ENCODE measurements at places on chromosomes 7 and 10.
A peak's percentile ranks its signal among the peaks of the same experiment; 100 is the strongest.

GRCh38 chr7:38051786-38052185, 126.3 kb upstream of the STARD3NL start:
- peak overlapping the region; percentile 21 for H3K27ac ChIP-seq
- peaks cover 12% of the 10 kb centered on the region for H3K36me3 ChIP-seq
- H3K4me1 ChIP-seq = peaks cover 27% of the 10 kb centered on the region
- H3K27me3 ChIP-seq = peaks cover 2% of the 10 kb centered on the region
- DNase-seq = peak; percentile 45

GRCh38 chr7:2387897-2388636, 15.3 kb upstream of the CHST12 start:
- H3K27me3 ChIP-seq = peaks cover 2% of the 10 kb centered on the region
- H3K27ac ChIP-seq = no peak overlapping the region
- H3K4me1 ChIP-seq = peaks cover 11% of the 10 kb centered on the region
- H3K36me3 ChIP-seq = no peaks in the 10 kb centered on the region
- DNase-seq = no peak
- no peak overlapping the region for H3K4me3 ChIP-seq

DNA sequence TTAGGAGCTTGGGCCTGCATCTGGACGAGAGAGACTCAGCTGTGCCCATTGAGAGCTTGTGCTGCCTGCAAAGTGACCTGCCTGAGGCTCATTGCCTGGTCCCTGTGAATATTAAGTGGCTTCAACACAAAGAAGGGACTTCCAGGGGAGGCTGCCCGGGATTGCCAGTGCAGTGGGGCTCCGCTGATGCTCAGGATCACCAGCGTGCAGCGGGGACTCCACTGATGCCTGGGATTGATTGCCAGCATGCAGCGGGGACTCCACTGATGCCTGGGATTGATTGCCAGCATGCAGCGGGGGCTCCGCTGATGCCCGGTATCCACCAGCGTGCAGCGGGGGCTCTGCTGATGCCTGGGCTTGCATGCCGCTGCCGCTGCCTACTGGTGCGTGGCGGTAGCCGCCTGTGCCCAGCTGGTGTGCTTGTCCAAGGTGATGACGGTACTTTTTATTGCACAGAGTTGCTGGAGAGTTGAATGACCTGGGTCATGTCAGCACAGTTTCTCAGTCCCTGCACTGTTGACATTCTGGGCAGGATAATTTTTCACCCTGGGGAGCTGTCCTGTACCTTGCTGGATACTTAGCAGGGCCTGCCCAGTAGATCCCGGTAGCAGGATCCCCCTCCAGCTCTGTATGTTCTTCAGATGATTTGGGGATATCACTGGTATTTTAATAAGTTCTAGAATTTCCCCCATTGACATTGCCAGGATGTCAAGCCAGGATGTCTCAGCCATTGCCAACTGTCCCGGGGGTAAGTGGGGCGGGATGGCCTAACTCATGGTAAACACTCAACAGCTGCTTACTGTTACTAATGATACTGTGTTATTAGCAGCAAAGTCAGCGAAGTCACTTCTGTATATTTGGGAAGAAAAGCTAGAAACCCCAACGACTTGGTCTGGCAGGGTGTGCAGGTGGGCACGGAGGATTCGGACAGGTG, 13.0 kb downstream of the DOCK1 start:
- no peaks in the 10 kb centered on the region for H3K27me3 ChIP-seq
- H3K27ac ChIP-seq = no peak overlapping the region
- H3K4me3 ChIP-seq = no peak overlapping the region

DNA sequence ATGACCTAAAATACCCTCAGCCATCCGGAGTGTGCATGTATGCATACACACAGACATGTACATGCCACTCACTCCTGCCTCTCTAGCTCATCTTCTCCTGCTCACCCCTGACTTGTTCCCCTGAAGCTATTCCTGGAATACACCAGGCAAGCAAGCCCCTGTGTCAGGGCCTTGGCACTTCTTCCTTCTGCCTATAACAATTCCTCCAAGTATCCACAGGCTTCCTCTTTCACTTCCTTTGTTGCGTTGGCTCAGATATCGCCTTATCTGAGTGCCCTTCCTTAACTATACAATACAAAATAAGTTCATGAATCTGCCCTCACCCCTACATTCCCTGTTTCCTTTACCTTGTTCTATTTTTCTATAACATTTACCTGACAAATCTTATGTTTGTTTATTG, 88.8 kb downstream of the NOD1 start:
- no peak overlapping the region for H3K4me3 ChIP-seq
- DNase-seq = no peak
- H3K36me3 ChIP-seq = no peaks in the 10 kb centered on the region
- no peak overlapping the region for H3K27ac ChIP-seq

- H3K27ac ChIP-seq = peak overlapping the region; percentile 82
- no peaks in the 10 kb centered on the region for H3K36me3 ChIP-seq
- H3K4me3 ChIP-seq = peak overlapping the region; percentile 16
- peaks cover 18% of the 10 kb centered on the region for H3K4me1 ChIP-seq
- peak; percentile 35 for DNase-seq
Observed at GRCh38 chr10:71080381-71081228, 131.8 kb upstream of the UNC5B start.

DNA sequence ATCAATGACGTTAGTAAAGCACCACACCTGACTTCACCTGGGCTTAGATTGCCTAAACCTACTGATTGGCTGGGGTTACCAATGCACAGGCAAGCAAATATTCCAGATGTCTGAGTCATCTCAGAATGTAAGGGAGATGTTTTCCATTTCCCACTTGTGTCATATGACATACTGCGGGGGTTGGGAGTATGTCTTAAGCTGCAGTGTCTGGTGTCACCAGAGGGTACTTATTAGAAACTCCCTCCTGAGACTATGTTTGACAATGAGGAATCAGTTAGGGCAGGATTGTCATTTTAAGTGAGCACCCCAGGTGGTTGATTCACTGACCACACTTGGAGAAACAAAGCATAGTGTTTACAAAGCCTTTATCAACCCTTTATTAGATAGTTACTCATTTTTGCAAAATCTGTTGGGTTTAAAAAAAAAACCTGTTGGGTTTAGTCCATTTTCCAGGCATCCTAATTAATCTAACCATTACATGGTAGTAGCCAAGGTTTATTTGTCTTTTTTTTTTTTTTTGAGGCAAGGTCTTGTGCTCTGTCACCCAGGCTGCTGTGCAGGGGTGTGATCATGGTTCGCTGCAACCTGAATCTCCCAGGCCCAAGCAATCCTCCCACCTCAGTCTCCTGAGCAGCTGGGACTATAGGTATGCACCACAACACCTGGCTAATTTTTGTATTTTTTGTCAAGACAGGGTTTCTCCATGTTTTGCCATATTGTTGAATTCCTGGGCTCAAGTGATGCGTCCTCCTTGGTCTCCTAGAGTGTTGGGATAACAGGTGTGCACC, 72.5 kb downstream of the CDK6 start:
- H3K27me3 ChIP-seq = peaks cover 8% of the 10 kb centered on the region
- DNase-seq = no peak
- peaks cover 60% of the 10 kb centered on the region for H3K4me1 ChIP-seq
- no peaks in the 10 kb centered on the region for H3K36me3 ChIP-seq
- H3K27ac ChIP-seq = no peak overlapping the region
- peak overlapping the region; percentile 6 for H3K4me3 ChIP-seq

DNA sequence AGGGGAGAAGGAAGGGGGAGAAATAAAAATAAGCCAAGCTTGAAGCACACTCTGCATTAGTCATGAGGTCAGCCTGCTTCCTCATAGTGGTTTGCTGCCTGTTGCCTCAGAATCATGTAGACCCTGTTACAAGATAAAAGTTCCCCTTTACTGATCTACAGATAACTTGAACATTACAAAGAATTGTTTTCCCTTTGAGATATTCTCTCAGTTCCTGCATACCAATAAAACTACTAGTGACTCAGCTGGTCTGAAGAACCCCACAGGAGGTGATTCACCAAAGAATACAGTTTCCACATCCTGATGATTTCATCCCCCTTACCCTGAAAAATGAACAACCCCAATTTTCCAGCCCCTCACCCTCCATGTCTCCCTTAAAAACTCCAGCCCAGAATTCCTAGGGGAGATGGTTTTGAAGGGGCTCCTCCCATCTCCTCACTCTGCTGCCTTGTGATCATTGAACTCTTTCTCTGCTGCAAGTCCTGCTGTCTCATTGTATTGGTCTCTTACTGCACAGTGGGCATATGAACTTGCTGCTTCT, 31.5 kb upstream of the NRP1 start:
- H3K36me3 ChIP-seq = peaks cover 6% of the 10 kb centered on the region
- no peak overlapping the region for H3K27ac ChIP-seq
- no peak for DNase-seq
- H3K27me3 ChIP-seq = peaks cover 2% of the 10 kb centered on the region
- H3K4me3 ChIP-seq = no peak overlapping the region

- H3K4me3 ChIP-seq = no peak overlapping the region
- peaks cover 3% of the 10 kb centered on the region for H3K27me3 ChIP-seq
- no peak overlapping the region for H3K27ac ChIP-seq
- no peak for DNase-seq
- H3K4me1 ChIP-seq = no peaks in the 10 kb centered on the region
Observed at GRCh38 chr7:157711353-157711888, 374.6 kb downstream of the DNAJB6 start.

- no peak for DNase-seq
- H3K4me3 ChIP-seq = no peak overlapping the region
Observed at GRCh38 chr10:12927896-12928295, 73.6 kb downstream of the CCDC3 start.

- H3K27ac ChIP-seq = no peak overlapping the region
- H3K4me3 ChIP-seq = no peak overlapping the region
- H3K36me3 ChIP-seq = no peaks in the 10 kb centered on the region
Observed at GRCh38 chr10:91525896-91526712, 106.8 kb downstream of the PPP1R3C start.

DNA sequence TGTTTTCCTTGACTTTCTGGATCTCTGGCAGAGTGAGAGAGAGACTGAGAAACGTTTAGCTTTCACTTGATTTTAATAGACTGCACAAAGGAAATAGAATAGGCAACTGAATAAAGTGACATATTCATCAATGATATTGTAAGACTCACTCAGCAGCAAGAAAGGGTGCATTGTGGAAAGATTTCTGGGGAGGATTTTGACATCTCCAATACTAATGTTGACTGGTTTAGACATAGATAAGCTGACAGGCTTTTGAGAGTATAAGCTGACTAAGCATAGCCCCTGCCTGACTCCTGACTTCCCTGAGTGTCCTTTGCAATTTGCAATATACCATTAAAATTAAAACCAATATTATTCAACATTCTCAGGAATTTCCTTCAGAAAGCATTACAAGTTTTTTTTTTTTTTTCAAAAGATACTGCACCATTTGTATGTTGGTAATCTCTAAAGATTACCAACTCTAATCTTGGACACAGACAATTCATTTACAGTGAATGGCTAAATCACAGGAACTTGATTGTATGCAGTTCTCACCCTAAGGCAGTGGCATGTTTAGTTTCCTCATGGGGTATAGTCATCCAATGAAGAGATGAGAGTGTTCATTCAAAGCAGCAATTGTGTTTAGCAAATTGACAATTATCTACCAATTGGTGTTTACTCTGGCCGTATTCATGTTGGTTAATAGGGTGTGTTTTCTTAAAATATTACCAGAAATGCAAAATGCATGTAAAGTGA, 325.6 kb downstream of the SORCS3 start:
- H3K4me1 ChIP-seq = no peaks in the 10 kb centered on the region
- H3K36me3 ChIP-seq = no peaks in the 10 kb centered on the region
- no peak overlapping the region for H3K27ac ChIP-seq
- no peak for DNase-seq

DNA sequence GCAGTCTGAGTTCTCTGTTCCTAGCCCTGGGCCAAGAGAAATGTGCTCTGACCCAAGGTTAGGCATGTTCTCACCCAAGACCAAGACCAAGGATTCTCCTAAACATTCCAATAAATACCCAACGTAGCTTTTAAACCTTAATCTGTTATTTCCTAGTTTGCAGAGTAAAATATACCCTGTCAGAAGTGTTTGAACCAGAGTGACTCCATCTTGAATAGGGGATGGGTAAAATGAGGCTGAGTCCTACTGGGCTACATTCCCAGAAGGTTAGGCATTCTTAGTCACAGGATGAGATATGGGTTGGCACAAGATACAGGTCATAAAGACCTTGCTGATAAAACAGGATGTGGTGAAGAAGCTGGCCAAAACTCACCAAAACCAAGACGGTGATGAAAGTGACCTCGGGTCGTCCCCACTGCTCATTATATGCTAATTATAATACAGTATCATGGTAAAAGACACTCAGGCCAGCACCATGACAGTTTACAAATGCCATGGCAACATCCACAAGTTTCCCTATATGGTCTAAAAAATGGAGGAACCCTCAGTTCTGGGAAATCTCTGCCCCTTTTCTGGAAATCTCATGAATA, 27.7 kb downstream of the PLXNA4 start:
- H3K4me3 ChIP-seq = no peak overlapping the region
- H3K27me3 ChIP-seq = no peaks in the 10 kb centered on the region
- H3K27ac ChIP-seq = no peak overlapping the region
- DNase-seq = no peak
- H3K4me1 ChIP-seq = peaks cover 4% of the 10 kb centered on the region

GRCh38 chr10:30493609-30494530, 59.9 kb downstream of the MAP3K8 start:
- no peak overlapping the region for H3K27ac ChIP-seq
- no peak for DNase-seq
- H3K27me3 ChIP-seq = peaks cover 6% of the 10 kb centered on the region
- H3K4me3 ChIP-seq = no peak overlapping the region

DNA sequence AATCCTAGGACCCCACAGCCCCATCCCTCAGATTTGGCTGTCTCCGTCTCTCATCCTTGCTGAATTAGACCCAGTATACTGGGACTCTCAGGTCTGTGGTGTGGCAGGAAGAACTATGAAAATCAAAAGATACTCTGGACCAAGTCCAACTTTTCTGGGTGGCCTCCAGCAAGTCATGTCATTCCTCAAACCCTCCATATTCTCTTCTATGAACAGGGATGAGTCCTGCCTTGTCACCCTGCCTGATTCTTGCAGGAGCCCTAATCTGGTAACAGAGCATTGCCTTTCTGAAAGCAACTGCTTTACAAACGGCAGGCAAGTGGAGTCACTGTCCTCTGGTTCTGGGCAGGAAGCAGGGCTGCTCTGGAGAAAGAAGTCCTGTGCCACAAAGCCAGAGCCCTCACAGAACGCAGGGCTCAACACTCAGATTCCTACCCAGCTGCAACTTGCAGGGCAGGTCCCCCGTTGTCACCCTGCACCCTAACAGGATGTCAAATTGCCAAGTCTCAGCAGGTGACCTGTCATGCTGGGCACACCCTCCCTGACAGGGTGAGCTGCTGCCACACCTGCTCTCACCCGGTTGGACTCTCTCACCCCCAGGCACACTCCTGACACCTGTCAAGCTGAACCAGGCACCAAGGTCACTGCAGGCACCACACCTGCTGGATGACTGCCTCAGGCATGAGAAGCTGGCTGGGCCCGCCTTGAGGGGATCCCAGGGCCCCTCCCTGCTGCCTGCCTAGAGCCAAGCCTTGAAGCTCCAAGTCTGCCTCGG, 227.7 kb downstream of the KCNMA1 start:
- peaks cover 6% of the 10 kb centered on the region for H3K27me3 ChIP-seq
- H3K4me3 ChIP-seq = no peak overlapping the region
- peaks cover 10% of the 10 kb centered on the region for H3K4me1 ChIP-seq
- no peaks in the 10 kb centered on the region for H3K36me3 ChIP-seq
- H3K27ac ChIP-seq = no peak overlapping the region
- no peak for DNase-seq
